ENCODE measurements at places on chromosomes 7 and 10.

GRCh38 chr10:51156926-51157325 is 82.6 kb downstream of the PRKG1 start:
- no peak for DNase-seq

DNA sequence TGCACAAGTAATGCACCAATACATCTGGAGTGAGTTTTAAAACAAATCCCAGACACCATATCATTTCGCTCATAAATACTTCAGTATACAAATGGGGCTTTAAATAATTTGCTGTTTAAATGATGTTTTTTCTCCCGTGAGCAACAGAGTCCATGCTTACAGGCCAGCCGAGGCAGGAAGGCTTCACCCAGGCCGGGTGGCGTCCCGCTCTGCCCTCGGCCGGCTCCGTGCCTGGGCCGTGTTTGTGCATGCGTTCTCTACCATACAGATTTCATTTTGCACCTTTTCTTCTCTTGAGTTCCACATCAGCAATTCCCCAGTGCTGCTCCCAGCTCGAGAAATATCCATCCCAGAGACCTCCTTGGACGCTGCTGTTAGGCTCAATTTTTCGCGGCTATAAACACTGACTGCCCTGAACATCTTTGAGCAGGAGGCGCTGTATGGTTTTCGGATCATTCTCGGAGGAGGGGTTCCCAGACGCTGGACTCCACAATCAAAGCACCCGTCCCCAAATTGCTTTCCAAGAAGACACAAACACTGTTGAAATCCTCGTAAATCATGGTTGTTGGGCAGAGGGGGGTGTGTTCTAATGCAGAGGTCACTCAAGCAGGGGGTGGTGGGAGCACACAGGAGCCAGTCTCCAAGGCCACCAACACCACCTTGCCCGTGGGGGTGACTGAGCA is 91.6 kb downstream of the MICALL2 start:
- no peak for DNase-seq

DNA sequence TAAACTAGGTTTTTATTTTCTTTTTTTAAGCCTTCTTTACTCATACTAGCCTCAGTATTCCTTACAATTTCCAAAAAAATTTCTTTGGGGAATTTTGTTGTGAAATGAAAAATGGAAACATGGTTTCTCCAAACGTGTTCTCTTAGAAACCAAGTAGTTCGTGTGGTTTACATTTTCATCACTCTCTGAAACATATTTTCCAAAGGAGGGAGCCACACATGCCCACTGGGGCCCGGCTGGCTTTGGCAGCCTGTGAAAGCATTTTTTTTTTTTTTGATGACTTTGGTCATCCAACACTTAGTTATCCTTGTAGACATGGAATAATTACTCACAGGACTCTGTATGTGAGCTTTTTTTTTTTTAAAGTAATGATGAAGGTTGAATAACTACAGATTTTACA is 169.6 kb downstream of the C7orf25 start:
- no peak for DNase-seq

GRCh38 chr7:86598721-86599120 is 45.0 kb upstream of the GRM3 start:
- DNase-seq = no peak

All from stimulated activated CD8-positive, alpha-beta memory T cell treated with anti-CD3 and anti-CD28 coated beads, Interleukin-15, amount 100 ng/mL, for 4 hours (primary cell).